ENCODE measurements at places on chromosomes 11 and 22.

GRCh38 chr11:61682906-61683675 lies 2.9 kb downstream of the DAGLA start:
- DNase-seq: no peak

DNA sequence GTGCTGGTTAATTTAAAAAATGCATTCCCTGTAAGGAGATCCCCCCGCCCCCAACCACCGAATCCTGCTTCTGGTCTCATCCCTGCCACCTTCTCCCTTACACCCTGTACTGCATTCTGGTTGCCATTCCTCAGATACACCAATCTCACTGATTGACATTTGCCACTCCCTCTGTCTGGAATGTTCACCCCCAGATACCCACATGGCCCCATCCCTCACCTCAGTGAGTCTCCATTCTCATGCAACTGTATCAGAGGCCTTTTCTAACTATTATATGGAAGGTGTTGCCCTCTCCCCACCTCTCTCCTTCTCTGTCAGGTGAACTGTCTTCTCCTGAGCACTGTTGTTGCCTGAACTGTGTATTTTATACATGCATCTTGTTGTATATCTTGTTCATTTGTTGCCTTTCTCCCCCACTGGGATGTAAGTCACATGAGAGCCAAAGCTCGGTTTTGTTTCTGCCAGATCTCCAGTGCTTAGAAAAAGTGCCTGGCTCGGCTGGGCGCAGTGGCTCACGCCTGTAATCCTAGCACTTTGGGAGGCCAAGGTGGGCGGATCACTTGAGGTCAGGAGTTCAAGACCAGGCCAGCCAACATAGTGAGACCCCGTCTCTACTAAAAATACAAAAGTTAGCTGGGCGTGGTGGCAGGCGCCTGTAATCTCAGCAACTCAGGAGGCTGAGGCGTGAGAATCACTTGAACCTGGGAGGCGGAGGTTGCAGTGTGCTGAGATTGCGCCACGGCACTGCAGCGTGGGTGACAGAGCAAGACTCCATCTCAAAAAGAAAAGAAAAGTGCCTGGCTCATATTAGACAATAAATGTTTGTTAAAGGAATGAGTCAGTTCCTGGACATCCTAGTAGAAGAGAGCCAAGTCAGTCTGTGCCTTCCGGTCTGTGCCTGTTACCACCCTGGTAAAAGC lies 61.0 kb downstream of the TNRC6B start:
- peak; percentile 62 for DNase-seq

GRCh38 chr11:108543316-108543964 lies 45.3 kb upstream of the POGLUT3 start:
- no peak for DNase-seq

- no peak for DNase-seq
Measured at GRCh38 chr11:38323961-38324761, 1726.1 kb upstream of the RAG2 start.

GRCh38 chr11:120136356-120136755 lies 1.6 kb downstream of the TRIM29 start:
- no peak for DNase-seq

DNA sequence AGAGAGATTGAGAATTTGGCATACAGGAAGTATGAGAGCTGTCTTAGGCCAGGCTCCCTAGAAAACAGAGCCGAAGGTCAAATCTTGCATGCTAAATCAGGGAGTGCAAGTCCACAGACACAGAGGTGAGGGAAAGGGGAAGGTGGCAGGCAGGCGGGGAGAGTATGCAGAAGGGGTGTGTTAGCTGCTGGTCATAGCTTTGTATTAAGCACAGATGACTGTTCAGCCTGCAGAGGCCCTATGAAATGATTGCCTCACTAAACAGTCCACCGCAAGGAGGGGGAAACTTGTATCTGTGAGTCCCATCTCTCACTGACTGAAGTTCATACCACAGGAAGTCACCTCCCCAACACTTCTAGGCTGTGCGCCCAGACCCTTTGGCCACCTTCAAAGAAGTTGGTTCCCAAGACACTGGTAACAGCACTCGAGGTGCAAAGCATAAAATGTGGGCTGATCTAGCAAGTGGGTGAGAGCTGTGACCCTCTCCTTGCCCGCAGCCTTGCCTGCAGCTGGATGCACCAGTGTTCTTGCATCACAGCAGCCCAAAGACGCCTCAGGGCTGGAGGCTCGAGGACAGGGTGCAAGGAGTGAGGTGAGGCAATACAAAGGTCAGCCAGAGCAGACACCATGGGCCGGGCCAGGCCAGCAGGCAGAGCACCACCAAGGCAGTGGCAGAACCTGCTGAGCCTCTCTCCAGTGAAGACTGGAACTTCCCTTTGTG lies 115.3 kb upstream of the TBCEL start:
- DNase-seq: no peak

- DNase-seq: no peak
Measured at GRCh38 chr11:70882716-70883085, 369.7 kb downstream of the SHANK2 start.

GRCh38 chr11:46149826-46150225 lies 28.6 kb upstream of the PHF21A start:
- DNase-seq: no peak

GRCh38 chr11:17406082-17406817 lies 17.8 kb upstream of the KCNJ11 start:
- no peak for DNase-seq

DNA sequence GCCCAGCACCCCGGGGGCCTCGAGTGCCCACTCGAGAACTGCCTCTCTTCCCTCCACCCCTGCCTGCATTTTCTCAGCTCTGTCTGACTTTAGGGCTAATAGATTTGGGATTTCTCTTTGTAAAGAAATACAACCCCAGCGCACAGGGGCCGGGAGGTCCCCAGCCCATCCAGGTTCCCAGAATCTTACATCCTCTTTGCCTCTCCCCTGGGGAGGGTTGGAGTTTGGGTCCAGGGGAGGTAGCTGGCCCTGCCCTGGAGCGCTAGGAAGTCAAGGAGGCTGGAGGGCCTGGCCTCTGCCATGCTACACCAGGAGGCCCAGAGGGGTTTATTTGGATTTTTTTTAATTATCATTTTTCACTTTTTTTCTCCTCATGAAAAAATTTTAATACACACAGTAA lies 65.7 kb upstream of the LMO1 start:
- DNase-seq: no peak

GRCh38 chr11:68159161-68159560 lies 38.0 kb upstream of the CHKA start:
- no peak for DNase-seq

- peak; percentile 21 for DNase-seq
Measured at GRCh38 chr11:83816572-83817187, 530.5 kb upstream of the CCDC90B start.

DNA sequence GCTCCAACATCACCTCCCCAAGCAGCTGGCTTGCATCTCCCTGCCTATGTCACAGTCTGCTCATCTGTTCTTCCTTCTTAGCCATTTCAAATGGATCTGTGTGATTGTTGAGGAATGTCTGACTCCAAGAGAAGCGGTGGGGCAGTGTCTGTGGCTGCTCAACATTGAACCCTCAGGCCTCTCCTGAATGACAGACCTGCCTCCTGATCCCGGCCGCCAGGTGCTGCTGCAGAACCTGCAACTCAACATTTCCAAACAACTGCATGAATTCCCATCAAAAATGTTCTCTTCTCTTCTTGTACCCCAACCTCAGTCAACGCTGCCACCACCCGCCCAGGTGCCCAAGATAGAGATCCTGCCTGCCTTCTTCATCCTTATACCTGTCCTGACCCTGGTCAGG lies 132.5 kb downstream of the FBXO7 start:
- DNase-seq: no peak

- peak; percentile 92 for DNase-seq
Measured at GRCh38 chr11:74783241-74783871, 34.7 kb downstream of the RNF169 start.

GRCh38 chr11:121575250-121575962 lies 122.6 kb upstream of the SORL1-AS1 start:
- DNase-seq: peak; percentile 98

DNA sequence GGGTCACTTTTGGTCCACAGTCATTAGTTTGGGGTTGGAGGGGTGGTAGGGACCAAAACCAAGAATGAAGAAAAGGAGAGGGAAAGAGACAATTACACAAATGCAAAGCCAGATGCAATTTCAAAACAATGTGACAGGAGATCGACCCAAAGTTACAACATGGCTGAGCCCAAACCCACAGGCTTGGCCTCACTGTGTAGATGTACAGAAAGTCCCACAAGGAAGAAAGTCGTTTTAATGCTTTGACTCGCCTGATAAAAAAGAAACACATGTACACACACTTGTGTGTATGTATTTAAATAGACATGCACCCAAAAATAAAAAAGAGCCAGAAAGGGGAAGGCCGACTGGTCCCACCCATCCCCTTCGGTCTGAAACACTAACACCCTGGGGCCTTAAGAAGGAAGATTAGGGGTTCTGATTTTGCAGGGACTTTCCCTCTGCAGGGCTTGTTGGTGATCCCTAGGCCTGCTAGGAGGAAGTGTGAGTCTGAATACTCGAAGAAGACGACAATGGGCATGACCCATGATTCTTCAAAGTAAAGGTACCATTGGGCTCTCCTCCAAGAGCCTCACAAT lies 104.1 kb downstream of the ETS1 start:
- peak; percentile 45 for DNase-seq

DNA sequence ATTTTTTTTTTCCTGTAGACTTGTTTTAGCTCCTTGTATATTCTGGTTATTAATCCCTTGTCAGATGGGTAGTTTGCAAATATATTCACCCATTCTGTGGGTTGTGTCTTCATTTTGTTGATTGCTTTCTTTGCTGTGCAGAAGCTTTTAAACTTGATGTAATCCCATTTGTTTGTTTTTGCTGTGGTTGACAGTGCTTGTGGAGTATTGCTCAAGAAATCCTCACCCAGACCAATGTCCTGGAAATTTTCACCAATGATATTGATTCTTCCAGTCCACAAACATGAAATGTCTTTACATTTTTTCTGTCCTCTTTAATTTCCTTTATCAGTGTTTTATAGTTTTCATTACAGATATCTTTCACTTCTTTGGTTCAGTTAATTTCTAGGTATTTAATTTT lies 55.6 kb upstream of the MRGPRX1 start:
- DNase-seq: no peak

- no peak for DNase-seq
Measured at GRCh38 chr11:126189109-126189929, 22.1 kb downstream of the RPUSD4 start.

DNA sequence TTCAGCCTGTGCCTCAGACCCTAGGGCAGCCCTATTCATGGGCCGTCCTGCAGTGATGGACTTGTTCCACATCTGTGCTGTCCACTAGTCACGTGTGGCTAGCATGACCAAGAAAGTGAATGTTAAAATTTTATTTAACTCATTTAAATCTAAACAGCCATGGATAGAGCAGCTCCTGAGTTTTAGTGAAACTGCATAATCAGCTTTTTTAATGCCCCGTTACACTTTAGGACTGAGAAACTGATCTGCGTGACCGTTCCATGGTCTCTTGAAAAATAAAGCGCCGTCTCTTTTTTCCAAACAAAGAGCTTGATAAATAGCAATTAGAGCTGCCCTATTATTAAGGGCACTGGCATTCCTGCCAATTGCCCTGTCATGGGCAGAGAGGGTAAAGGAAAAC lies 76.5 kb upstream of the SNX19 start:
- DNase-seq: no peak
